Activated T-cell treated with anti-CD3 and anti-CD28 coated beads for 1 hour (primary cell): ENCODE measurements at places on chromosomes 1 and 21.

- DNase-seq: no peak
Observed at GRCh38 chr1:27973771-27974416, 14.1 kb downstream of the XKR8 start.

- no peak for DNase-seq
Observed at GRCh38 chr1:178137238-178137637, 43.3 kb downstream of the RASAL2 start.

DNA sequence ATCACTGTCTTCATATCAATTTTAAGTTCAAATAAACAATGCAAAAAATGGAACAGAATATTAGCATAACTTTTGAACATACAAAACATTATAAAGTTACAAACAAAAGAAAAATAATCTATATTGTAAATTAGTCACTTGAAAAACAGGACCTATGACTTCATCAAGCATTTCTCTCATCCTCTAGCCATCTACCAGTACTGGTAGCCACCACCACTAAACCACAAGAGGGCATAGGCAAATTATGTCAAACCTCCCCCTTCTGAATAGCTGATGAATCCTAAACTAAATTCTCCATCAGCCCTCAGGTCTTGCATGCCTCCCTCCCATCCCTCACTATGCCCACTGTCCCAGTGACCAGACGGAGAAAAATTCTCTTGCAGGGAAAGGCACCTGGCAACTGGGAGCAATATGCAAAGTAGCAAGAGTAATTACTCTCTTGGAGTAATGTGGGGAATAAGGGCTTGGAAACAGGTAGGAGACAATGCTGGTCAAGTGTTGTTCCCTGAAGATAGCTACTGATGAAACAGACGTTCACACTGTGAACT lies 37.1 kb downstream of the SSX2IP start:
- no peak for DNase-seq

- DNase-seq: no peak
Observed at GRCh38 chr1:201662646-201663045, 123.7 kb downstream of the NAV1 start.

DNA sequence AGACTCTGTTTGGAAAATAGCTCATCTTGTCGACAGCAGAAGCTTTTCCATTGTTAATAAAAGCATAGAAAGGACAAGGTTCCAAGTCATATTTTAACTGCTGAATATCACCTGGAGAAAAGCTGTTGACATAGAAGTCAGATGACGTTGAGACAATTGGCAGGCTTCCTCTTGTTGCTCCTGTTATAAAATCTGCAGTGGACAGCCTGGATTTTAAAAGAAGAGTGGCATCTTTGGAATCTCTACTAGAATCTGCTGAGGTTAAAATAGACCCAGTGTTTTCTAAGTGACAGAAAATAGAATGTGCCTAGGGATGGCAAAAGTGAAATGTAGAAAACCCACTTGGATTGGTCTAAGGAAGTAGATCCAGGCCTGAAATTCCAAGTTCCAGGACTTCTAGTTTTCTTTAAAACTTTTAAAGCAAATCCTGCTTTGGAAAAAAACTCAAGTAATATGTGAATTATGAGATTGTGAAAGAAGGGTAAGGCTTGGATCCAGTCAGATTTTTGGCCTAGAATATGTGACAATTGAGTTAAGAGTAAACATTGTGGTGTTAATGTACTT lies 53.6 kb upstream of the NEXN start:
- no peak for DNase-seq

GRCh38 chr1:227776331-227776771 lies 39.1 kb upstream of the PRSS38 start:
- no peak for DNase-seq

- no peak for DNase-seq
Observed at GRCh38 chr1:11831945-11832725, 15.4 kb downstream of the NPPA start.

- DNase-seq: no peak
Observed at GRCh38 chr1:51421964-51422363, 91.6 kb upstream of the TTC39A start.

DNA sequence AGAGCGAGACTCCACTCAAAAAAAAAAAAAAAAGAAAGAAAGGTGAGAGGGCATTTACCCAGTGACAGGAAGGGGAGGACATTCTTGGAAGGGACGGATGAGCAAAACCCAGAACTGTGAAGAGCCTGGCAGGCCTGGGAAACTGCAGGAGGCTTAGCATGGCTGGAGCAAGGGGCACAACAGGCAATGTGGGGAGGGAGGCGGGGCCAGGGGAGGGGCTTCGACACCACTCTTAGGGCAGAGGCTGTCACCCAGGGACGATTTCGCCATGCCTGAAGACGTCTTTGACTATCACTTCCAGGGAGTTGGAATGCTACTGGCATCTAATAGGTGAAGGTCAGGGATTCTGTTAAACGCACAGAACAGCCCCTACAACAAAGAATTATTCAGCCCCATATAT lies 184.0 kb downstream of the HUNK start:
- no peak for DNase-seq

GRCh38 chr1:234999513-234999940 lies 129.1 kb downstream of the TOMM20 start:
- DNase-seq: no peak

DNA sequence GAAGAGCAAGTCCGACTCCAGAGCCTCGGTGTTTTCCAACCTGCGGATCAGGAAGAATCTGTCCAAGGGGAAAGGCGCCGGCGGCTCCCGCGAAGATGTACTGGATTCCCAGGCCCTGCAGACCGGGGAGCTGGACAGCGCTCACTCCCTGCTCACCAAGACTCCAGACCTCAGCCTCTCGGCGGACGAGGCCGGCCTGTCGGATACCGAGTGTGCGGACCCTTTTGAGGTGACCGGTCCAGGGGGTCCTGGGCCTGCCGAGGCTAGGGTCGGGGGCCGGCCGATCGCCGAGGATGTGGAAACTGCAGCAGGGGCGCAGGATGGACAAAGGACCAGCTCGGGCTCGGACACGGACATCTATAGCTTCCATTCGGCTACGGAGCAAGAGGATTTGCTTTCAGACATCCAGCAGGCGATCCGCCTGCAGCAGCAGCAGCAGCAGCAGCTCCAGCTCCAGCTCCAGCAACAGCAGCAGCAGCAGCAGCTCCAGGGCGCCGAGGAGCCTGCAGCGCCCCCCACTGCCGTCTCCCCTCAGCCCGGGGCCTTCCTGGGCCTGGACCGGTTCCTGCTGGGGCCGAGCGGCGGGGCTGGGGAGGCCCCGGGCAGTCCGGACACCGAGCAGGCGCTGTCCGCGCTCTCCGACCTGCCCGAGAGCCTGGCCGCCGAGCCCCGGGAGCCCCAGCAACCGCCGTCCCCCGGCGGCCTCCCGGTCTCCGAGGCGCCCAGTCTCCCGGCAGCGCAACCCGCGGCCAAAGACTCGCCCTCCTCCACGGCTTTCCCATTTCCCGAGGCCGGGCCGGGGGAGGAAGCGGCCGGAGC lies 827 bp downstream of the FMN2 start:
- no peak for DNase-seq

- DNase-seq: no peak
Observed at GRCh38 chr21:19048098-19048672, 644.6 kb upstream of the TMPRSS15 start.

- DNase-seq: no peak
Observed at GRCh38 chr1:121443001-121443540, 258.3 kb downstream of the SRGAP2C start.

GRCh38 chr1:5850503-5850902 lies 141.7 kb downstream of the NPHP4 start:
- DNase-seq: no peak

GRCh38 chr1:213440766-213441165 lies 389.7 kb downstream of the RPS6KC1 start:
- no peak for DNase-seq

DNA sequence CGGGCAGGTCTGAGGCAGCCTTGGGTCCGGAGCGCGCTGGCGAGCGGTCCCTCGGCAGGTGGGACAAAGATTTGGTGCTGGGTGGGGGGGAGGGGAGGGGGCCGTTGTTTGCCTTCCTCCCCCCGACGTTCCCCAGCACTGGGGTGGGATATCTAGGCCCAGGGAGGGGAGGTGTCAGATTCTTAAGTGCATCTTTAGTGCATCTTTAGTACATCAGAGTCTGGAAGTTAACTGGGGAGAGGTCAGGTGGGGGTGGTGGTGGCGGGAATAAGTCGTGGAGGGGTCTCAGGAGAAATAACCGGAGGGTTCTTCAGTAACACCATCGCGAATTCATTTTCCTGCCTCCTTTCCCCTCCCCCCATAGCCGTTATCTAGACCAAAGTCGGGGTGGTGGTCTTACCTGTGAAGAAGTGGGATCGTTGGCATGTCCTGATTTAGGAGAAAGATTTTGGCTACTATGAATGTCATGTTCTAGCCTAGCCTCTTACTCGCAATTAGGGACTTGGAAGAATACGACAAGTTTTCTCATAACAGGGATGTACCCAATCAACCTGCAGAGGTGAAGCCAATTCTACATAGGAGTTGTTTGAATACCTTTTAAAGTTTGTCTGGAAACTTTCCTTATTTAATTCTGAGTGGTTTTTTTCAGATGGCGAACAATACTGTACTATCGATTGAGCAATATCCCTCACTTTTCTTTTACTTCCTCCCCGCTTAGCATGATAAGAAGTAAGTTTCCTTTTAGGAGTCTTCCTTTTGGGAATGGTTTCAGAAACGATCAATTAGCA lies 886 bp downstream of the ZMYM4 start:
- no peak for DNase-seq

DNA sequence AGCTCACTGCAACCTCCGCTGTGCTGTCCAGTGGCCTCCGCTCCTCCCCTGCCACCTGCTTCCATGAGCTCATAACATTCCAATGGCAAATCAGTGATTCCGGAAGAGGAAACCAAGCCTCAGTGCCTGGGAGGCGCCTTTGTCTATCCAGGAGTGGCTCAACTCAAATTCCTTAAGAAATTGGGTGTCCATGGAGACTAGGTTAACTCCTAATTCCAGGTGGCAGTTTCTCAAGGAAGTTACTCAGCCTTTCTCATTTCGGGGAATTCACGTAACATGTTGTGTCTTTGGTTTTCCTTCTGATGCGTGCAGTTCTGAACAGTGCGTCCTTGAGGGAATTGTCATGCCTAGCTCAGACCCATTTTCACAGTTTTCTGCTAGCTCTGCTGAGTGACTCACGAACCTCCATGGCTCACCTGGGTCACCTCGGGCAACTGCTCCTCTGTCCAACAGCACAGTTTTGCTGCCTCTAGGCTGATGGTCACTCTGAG lies 89.9 kb upstream of the DSCAM start:
- DNase-seq: no peak

DNA sequence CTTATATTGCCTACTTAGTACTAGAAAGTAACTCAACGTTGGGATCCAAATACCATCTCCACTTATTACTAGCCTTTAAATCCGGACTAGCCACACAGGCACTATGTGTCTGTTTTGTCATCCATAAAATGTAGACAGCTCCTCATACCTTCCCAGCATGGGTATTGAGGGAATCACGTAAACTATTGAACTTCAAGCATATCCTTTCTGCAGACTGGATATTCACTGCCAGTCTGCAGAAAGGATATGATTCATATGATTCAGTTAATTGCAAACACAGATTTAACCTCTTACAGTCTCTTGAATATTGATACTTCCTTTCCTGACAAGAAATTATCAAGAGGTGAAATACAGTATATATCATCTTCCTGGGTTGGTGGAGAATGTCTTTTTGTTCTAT lies 186.0 kb downstream of the LEPR start:
- no peak for DNase-seq

DNA sequence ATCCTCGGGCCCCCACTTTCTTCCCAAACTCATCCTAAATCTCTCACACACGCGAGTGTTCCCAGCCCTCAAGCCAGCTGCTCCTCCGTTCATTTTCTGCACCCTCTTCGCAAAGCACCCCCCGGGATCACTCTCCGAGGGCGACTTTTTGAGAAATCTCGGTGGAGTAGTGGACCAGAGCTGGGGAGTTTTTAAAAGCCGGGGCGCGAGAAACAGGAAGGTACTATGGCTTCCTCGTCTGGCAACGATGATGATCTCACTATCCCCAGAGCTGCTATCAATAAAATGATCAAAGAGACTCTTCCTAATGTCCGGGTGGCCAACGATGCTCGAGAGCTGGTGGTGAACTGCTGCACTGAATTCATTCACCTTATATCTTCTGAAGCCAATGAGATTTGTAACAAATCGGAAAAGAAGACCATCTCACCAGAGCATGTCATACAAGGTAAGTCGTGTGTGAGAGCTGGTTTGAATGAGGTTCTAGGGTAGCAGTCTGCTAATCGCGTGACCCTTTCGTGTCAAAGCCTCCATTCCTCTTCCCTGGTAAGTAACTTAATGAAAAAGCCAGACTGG lies 800 bp downstream of the DR1 start:
- DNase-seq: peak; percentile 6

DNA sequence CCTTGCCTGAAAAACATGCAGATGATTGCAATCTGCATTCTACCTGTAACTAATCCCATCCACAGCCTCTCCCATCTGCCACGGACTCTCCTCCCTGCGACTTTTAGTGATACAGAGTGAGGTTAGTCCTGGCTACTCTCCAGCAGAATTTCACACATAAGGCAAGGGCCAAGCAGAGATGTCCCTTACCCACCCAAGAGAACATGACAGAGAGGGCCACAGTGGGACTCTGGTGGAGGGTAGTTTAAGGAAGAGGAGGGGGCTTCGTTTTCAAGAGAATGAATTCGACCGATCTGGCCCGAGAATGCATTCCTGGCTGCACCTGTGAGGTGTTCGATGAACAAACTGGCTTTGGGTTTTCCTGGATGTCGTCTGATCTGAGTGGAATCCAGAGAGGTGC lies 87.5 kb upstream of the SIM2 start:
- DNase-seq: no peak

DNA sequence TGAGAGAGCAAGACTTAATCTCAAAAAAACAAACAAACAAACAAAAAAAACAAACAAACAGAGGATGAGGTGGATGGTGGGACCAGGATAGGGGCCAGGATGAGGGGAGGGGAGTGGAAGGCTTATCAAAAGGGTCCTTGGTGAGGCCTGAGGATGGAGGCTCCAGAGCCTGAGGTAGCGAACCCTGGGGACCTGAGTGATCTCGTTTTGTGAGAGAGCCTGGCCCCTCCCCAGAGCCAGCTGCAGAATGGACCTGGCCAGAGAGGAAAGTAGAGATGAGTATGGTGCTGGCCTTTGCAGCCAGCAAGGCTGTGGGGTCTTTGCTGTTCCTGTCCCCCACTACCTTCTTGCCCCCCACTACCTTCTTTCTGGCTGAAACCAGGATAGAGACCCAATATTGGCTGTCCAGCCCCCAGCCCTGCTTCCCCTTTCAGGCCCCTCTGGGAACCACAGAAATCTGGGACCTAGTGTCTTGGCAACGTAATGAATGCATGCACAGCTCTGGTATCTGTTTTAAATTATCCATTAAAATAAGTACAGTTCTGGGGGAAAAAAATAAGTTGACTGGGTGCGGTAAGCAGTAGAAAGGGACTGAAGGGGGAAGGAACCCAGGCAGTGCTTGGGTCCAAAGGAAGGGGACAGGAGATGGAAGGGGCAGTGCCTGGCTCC lies 1.1 kb upstream of the LMNA start:
- DNase-seq: no peak

- peak; percentile 69 for DNase-seq
Observed at GRCh38 chr21:45128613-45129188, 54.3 kb downstream of the ADARB1 start.
